ENCODE measurements at places on chromosomes 7 and 10. TPM values are rescaled to one million over a fixed set of nuclear protein-coding genes. Genes with fewer than 3 reads are reported as not detected.

GRCh38 chr10:71770789-71771188 lies 2.5 kb downstream of the VSIR start:
- DNase-seq, result no peak

DNA sequence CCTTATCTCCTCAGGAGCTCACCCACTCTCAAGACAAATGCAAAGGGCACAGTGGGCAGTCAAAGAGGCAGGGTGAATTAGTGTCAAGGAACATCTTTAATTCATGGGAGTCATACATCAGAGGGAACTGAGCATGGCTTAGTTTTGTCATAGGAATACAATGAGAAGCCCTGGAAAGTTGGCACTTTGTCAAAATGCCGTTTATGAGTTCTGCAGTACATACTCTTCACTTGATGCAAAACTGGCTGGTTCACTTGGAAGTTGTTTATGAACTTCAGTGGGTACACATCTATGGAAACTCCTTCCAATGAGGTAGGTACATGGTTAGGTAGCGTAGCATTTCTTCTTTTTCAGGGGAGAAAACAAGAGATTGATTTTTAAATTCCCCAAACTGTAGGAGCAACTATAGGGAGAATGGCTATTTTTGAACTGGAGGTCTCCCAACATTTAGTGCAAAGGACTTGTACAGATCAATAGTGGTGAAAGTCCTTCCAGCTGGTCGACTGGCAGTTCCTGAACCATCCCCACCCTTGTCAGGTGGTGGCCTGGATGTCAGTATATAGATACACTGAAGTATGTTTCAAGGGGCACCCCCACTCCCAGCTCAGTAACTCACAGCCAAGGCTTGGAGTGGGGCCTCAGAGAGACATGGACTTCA lies 580.5 kb downstream of the REEP3 start:
- no peak for DNase-seq

DNA sequence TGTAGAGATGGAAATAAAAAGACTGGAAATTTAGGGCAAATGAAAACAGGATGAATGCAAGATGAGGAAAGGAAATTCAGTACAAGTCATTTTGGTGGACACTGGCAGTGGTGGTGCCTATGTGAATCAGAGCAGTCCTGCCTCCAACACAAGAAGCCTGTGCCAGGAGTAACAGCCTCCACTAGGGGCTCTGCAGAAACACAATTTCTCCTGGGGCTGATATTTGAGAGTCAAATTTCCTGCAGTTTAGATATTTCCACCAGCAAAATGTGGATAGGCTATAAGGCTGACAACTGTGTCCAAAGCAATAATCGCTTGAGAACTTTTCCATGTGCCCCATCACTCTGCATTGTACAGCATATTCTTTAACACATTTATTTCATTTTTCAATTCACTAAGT lies 4.7 kb upstream of the PLXDC2 start:
- DNase-seq, result no peak

- DNase-seq, result no peak
These were observed 81.3 kb upstream of the TNS3 start for GRCh38 chr7:47663213-47663612.

DNA sequence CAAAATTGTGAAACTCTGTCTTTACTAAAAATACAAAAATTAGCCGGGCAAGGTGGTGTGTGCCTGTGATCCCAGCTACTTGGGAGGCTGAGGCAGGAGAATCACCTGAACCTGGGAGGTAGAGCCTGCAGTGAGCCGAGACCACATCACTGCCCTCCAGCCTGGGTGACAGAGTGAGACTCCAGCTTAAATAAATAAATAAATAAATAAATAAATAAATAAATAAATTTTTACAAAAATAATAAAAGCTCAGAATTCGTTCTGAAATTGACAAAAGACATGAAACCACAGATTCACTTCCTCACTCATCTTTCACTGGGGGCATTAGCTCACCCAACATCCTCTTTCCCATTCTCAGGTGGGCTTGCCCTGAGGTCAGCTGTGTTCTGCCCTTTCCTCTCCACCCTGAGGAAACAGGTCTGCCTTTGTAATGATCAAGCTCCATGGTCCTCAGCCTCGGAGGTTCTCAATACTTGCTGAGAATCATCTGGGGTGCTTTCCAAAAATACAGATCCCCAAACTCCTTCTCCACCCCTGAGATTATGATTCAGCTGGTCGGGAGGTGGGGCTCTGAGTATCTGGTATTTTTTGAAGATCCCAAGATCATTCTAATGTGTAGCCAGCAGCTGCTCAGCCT lies 29.2 kb upstream of the APBB1IP start:
- no peak for DNase-seq

GRCh38 chr7:47125529-47125928 lies 456.4 kb downstream of the TNS3 start:
- no peak for DNase-seq

GRCh38 chr10:119521443-119522204 lies 20.9 kb downstream of the RGS10 start:
- DNase-seq, result no peak

DNA sequence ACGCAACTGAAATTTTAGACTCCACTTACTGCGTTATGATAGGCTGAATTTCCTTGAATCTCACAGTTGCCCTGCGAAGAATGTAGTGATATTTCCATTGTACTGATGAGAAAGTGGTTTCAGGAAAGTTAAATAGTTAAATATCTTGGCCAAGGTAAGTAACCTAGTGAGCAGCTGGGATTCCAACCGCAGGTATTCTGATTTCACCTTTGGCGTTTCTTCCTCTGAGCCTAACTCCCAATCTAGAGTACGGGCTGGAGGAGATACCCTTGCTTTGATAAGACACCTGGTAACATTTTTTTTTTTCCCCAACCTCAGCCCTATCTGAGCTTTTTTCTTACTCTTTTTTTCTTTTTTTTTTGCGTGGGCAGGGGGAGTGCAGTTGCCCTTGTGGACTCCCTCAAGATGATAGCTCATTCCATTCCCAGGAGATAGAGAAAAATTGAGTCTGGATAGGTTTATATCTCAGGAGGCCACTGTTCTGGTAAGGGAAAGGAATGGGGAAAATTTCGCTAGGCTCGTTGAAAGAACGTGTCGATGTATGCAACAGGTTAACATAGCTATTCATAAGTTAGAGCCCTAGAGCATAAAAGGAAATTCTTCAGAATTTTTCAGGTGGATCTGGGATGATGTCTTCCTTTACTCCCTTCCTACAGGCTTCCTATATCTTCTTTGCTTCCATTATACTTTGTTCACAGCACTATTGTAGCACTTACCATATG lies 3.1 kb upstream of the TAS2R38 start:
- no peak for DNase-seq

DNA sequence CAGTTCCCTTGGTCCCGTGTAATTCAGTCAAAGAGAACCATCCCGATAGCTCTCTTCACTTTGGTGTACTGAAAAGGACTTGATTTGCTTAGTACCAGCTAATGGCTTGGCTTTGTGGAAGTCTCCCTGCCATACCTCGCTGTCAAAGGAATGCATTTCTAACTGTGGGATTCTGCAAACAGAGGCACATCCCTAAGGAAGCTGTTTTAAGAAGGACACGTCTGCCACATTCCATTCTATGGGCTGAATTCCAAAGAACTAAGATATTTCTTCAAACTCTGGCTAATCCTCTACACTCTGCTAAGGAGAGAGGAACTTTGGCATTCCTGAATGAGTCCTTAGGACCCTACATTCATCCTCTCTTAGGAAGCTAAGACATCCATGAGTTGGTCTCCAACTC lies 327.9 kb downstream of the SFMBT2 start:
- DNase-seq, result no peak

DNA sequence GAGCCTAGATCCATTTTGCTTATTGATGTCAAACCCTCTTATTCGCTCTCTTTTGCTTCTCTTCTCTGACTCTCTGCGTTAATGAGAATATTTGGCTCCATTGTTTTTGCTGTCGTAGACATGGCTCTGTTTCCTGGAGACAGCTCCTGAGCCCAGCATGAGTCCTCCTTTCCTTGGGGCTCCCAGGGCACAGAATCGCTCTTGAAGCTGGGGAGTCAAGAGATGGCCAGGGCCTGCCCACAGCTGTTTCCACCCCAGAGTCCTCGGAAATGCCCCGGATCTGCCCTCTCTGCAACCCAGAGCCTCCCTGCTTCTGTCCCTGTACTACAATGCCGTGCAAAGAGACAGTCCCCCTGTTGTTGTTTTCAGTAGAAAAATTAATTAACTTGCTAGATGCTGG lies 566.7 kb upstream of the FOXK1 start:
- no peak for DNase-seq

DNA sequence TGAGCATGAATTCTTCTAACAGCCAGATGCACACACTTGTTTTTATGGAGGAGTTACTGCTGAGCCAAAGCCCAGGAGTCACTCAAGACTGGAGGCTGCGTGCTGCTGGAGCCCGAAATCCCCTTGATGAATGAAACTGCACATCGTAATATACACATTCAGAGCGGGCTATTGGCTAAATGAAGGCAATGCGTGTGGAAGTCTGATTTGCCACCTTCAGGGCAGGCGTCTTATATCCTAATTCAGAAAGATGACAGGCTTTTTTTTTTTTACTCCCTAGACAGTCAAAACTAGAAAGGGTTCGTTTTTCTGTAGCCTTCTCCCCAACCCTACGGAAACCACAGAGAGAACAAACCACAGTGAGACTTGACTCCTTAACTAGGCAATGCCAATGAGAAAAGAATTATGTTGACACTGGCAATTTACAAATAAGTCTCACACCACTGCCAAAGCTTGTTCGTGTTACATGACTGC lies 227.2 kb upstream of the KLF14 start:
- DNase-seq, result no peak

GRCh38 chr7:70063371-70063770 lies 465.1 kb downstream of the AUTS2 start:
- no peak for DNase-seq

- peak; percentile 77 for DNase-seq
These were observed 1.1 kb upstream of the HBP1 start for GRCh38 chr7:107167483-107168232.

CFAP70 gene
- polyA plus RNA-seq, result 12.0 TPM

HHEX gene
- 11.1 TPM for polyA plus RNA-seq

OR9A2 gene
- not detected for polyA plus RNA-seq

BICC1 gene
- polyA plus RNA-seq, result 84.2 TPM

TLX1 gene
- polyA plus RNA-seq, result 0.11 TPM

SLC13A1 gene
- 22.8 TPM for polyA plus RNA-seq

PRKAR2B gene
- polyA plus RNA-seq, result 44.4 TPM

PUS7 gene
- polyA plus RNA-seq, result 17.5 TPM

MIOS gene
- 49.9 TPM for polyA plus RNA-seq

BEND7 gene
- 29.5 TPM for polyA plus RNA-seq

OR6V1 gene
- polyA plus RNA-seq, result not detected

TAC1 gene
- polyA plus RNA-seq, result 0.60 TPM

NODAL gene
- 0.22 TPM for polyA plus RNA-seq

MUC12 gene
- not detected for polyA plus RNA-seq

SAP25 gene
- 2.7 TPM for polyA plus RNA-seq

FKBP6 gene
- polyA plus RNA-seq, result 0.27 TPM

SLC39A12 gene
- polyA plus RNA-seq, result not detected

Data from right renal pelvis (tissue), 4 donors.